NCI-H2171 treated with DMSO at 0.1 percent for 48 hours (cell line): ENCODE measurements at places on chromosomes 16 and 17.

GRCh38 chr17:79854080-79855060 lies 15.1 kb upstream of the CBX4 start:
- no peak for DNase-seq

DNA sequence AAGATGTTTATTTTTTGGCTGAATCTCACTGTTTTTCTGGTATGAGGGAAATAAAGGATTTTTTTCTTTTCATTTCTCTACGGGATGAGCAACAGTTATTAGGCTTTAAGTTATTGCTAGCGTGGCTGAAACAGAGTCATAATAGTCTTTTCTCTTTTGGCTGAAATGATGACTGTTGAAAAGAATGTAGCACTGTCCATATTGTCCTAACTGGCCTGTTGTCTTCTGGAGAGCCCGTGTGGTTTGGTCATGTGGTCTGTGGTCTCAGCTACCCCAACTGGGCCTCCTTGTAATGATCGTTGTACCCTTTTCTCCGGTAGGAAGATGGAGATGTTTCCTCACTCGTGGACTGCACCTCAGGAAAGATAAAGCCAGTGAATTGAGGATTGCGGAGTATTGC lies 36.6 kb downstream of the EPN2 start:
- DNase-seq: no peak

GRCh38 chr16:3461151-3461550 lies 17.7 kb downstream of the NAA60 start:
- DNase-seq: no peak

DNA sequence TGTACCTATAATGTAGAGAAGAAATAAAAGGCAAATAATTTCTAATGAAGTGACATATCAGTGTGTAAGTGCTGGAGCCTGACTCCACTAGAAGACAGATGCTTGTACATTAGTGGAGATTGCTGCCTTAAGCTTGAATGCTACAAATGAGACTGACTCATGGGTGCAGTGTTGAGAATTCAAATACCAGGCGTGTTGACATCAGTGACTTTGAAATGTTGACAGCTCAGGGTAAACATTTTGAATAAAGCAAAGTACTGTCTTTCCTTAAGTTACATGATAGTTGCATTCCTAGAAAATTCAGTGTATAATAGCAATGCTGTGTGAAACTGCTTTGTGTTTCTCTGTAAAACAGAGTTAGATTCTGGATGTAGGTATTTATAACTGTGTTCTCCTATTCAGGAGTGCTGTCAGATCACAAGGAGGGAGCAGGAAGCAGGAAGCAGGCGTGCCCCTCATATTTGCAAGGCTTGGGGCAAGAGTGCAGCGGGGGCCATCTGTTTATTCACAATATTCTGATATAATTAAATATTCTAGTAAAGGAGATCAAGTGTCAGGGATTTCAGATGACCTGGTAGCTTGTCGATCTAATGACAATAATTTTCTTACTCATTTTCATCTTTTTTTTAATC lies 119.0 kb downstream of the SPECC1 start:
- no peak for DNase-seq

GRCh38 chr16:80040814-80041213 lies 440.3 kb upstream of the MAF start:
- DNase-seq: no peak

GRCh38 chr16:81484908-81485624 lies 40.5 kb downstream of the CMIP start:
- no peak for DNase-seq
